ENCODE measurements at places on chromosomes 4 and X. TPM values are rescaled to one million over a fixed set of nuclear protein-coding genes. Genes with fewer than 3 reads are reported as not detected.

DNA sequence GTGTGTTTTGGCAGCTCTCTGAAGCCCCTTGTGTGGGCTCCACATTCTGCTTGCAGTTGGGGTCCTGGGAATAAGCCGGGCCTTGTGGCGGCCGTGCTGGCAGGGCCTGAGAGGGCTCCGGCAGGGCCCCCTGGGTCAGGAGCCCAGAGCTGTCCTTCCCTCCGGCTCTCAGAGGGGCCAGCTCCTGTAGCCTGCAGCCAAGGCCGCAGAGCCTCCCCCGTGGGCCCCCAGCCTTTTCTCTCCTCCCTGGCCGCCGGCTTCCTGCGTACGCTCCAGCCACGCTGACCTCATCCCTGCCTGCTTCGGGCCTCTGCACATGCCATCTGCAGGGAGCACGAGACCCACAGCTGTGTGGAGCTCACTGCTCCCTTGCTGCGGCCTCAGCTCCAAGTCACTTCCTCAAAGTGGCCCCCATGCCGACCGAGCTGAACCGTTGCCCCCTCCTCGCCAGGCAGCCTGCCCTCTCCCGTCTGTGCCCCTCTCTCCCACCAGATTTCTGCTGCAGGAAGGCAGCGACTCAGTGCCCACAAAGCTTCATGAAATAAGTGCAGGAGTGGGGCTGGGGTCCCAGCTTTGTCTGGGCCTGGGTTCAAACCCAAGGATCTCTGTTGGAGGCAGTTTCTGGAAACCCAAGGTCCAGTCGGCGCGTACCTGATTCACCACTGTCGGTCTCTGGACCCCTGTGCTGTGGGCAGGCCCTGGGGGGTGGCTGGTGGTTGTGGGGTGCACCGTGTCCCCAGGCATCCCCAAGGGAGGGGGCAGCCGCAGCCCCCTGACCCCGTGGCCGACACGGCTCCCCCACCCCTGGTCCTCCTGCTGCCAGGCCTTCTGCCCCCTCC is 57.1 kb upstream of the NKX1-1 start:
- H3K4me3 ChIP-seq = no peak overlapping the region
- H3K4me1 ChIP-seq = no peaks in the 10 kb centered on the region
- H3K27ac ChIP-seq = no peak overlapping the region
- H3K36me3 ChIP-seq = no peaks in the 10 kb centered on the region

GRCh38 chrX:145687707-145688106 is 129.9 kb upstream of the SLITRK2 start:
- no peaks in the 10 kb centered on the region for H3K4me1 ChIP-seq
- H3K27ac ChIP-seq = no peak overlapping the region
- no peaks in the 10 kb centered on the region for H3K27me3 ChIP-seq
- no peaks in the 10 kb centered on the region for H3K36me3 ChIP-seq
- no peak overlapping the region for H3K4me3 ChIP-seq
- DNase-seq = no peak

DNA sequence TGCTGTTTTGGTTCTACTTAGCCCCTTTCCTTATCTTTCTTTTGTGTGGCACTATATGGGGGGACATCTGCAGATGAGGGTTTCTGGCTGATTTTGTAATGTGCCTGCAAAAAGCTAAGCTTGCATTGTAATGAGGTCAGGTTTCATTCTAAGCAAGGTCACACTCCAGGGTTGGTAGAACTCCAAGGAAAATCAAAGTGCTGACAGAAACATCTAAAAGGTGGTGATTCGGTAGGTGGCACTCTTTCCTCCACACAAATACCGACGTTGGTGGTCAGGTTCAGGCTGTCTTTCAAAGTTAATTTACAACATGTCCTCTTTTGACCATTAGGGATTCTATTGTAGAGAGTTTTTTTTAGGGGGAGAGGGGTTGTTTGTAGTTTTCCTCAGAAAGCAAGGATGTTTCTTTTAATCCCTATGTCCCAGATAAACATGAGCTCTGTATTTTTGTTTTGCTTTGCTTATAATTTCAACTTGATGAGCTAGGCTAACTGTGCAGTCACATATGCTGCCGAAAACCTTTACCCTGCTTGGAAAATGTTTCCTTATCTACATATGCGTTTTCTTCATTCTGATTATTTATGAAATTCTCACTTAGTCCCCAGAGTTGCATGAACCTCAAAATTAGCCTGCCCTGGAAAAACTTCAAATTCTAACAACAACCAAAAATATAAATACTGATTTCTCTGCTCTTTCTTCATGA is 434.2 kb downstream of the PPARGC1A start:
- H3K27ac ChIP-seq = peak overlapping the region; percentile 39
- DNase-seq = no peak
- no peaks in the 10 kb centered on the region for H3K36me3 ChIP-seq
- H3K4me1 ChIP-seq = peaks cover 12% of the 10 kb centered on the region
- no peaks in the 10 kb centered on the region for H3K27me3 ChIP-seq

DNA sequence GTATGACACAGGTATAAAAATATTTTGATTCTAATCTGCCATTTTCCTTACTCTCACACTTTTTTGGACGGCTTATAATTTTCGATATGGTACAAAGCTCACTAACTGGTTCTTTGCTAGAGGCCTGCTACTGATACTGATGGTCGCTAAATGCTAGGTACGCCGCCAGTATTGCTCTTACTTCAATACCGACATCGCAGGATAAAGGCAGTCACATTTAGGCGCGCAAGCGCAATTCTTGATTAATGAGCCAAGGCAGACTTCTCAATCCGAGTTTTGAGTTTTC is 557 bp upstream of the USP38 start:
- peak overlapping the region; percentile 91 for H3K27ac ChIP-seq
- no peaks in the 10 kb centered on the region for H3K36me3 ChIP-seq
- H3K27me3 ChIP-seq = no peaks in the 10 kb centered on the region
- H3K4me3 ChIP-seq = peak overlapping the region; percentile 81
- H3K4me1 ChIP-seq = peaks cover 50% of the 10 kb centered on the region

GRCh38 chr4:610411-611261 is 14.7 kb upstream of the PDE6B start:
- no peaks in the 10 kb centered on the region for H3K27me3 ChIP-seq
- no peak overlapping the region for H3K4me3 ChIP-seq
- no peak for DNase-seq
- no peak overlapping the region for H3K27ac ChIP-seq

DNA sequence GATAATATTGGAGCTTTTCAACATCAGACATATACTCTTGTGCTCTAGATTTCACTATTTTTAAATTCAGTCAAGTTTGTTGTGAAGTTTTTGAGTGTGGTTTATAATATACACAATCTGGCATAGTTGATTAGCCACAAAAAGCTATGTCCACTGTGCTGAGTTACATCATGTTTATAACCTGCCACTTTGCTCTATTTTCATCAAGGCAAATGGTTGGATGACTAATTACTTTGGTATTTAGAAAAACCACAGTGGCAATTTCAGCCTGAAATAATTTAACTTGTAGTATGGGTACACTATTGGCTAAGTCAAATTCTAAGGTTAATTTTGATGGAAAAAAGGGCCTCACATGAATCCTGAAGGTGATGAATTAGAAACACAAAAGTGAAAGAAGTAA is 262.6 kb downstream of the C4orf33 start:
- H3K4me3 ChIP-seq = no peak overlapping the region
- H3K27ac ChIP-seq = no peak overlapping the region
- DNase-seq = no peak
- no peaks in the 10 kb centered on the region for H3K36me3 ChIP-seq
- no peaks in the 10 kb centered on the region for H3K4me1 ChIP-seq

DNA sequence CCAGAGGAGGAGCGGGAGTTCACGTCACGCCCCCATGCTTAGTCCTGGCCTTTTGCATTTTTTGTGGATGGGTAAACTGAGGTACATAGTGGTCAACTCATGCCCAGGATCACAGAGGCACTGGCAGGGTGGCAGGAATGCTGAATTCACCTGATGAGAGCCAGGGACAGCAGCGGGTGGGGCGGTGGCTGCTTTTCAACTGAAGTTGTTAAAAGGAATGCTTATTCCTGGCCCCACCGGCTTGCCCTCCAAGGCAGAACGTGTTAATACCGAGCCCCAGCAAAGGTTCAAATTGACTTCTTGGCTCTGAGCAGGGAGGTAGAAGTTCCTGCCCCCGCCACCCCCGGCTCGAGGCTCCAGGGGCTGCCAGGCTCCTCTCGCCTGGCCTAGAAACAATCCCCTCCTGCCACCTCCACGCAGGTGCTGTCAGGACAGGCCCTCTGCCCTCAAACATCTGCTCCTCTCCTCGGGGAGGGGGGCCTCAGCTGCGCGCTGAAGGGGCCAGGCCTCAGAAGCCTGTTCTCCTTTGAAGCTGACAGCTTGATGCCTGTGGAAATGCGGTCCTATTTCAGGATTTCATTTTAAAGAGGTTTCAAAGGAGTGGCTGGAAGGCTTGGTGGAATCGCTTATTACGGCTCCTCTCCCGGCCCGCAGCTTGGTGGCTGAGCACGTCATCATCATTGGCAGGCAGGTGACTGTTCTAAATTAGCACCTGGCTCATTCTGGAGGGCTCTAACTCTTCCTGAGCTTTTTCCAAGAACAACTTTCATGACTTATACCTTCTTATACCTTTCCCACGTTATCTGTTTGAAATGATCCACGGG is 93.0 kb downstream of the PHKA2 start:
- no peaks in the 10 kb centered on the region for H3K27me3 ChIP-seq
- H3K4me3 ChIP-seq = no peak overlapping the region
- H3K36me3 ChIP-seq = no peaks in the 10 kb centered on the region
- peaks cover 19% of the 10 kb centered on the region for H3K4me1 ChIP-seq

DNA sequence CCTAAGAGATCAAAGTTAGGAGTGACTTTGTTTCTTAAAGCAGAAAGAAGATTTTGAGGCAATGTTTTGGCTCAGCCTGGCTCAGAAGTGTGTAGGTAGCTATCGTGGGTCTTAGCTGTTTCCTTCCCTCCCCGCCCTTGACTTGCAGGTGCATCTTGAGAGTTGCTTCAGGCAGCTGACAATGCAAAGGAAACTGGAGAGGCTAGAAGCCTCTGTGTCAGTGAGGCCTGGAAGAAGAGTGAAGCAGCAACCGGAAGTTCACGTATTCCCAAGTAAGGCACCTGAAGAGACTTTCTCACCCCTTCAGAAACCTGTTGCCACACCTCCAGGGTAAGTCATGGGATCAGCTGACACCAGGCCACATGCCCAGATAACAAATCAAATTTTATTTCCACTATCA is 10.6 kb upstream of the XKRX start:
- no peaks in the 10 kb centered on the region for H3K27me3 ChIP-seq
- no peaks in the 10 kb centered on the region for H3K36me3 ChIP-seq
- no peaks in the 10 kb centered on the region for H3K4me1 ChIP-seq
- no peak overlapping the region for H3K4me3 ChIP-seq

GRCh38 chr4:119032921-119033685 is 102.5 kb upstream of the MYOZ2 start:
- peaks cover 60% of the 10 kb centered on the region for H3K4me1 ChIP-seq
- DNase-seq = no peak
- H3K27ac ChIP-seq = no peak overlapping the region
- H3K27me3 ChIP-seq = no peaks in the 10 kb centered on the region
- H3K4me3 ChIP-seq = no peak overlapping the region

- no peaks in the 10 kb centered on the region for H3K36me3 ChIP-seq
- H3K4me1 ChIP-seq = peaks cover 47% of the 10 kb centered on the region
- H3K27ac ChIP-seq = no peak overlapping the region
- H3K4me3 ChIP-seq = no peak overlapping the region
- no peaks in the 10 kb centered on the region for H3K27me3 ChIP-seq
- no peak for DNase-seq
These were observed 5.7 kb downstream of the EFNB1 start for GRCh38 chrX:68834371-68835103.

DNA sequence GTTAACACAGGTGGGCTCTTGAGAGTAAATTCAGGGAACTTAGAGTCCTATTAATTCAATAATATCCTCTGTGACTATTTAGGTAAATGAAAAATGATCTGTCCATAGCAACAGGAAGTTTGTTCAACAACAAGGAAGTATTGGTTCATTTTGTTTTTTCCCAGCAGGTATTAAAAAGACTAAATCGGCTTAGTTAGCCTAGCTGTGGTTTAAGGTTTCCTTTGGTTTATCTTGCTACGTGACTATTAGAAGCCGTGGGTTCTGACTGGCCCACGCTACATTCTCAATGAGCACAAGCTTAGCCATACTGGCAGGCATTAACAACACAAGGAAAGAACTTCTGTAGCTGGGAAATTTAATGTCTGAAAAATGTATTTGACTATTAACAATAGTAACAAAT is 168.8 kb upstream of the HS3ST1 start:
- no peaks in the 10 kb centered on the region for H3K27me3 ChIP-seq
- H3K4me3 ChIP-seq = no peak overlapping the region
- no peak overlapping the region for H3K27ac ChIP-seq
- H3K36me3 ChIP-seq = no peaks in the 10 kb centered on the region

- H3K4me1 ChIP-seq = no peaks in the 10 kb centered on the region
- no peak overlapping the region for H3K4me3 ChIP-seq
- H3K36me3 ChIP-seq = no peaks in the 10 kb centered on the region
- no peak overlapping the region for H3K27ac ChIP-seq
These were observed 26.0 kb downstream of the ARL13A start for GRCh38 chrX:100995469-100995868.

DNA sequence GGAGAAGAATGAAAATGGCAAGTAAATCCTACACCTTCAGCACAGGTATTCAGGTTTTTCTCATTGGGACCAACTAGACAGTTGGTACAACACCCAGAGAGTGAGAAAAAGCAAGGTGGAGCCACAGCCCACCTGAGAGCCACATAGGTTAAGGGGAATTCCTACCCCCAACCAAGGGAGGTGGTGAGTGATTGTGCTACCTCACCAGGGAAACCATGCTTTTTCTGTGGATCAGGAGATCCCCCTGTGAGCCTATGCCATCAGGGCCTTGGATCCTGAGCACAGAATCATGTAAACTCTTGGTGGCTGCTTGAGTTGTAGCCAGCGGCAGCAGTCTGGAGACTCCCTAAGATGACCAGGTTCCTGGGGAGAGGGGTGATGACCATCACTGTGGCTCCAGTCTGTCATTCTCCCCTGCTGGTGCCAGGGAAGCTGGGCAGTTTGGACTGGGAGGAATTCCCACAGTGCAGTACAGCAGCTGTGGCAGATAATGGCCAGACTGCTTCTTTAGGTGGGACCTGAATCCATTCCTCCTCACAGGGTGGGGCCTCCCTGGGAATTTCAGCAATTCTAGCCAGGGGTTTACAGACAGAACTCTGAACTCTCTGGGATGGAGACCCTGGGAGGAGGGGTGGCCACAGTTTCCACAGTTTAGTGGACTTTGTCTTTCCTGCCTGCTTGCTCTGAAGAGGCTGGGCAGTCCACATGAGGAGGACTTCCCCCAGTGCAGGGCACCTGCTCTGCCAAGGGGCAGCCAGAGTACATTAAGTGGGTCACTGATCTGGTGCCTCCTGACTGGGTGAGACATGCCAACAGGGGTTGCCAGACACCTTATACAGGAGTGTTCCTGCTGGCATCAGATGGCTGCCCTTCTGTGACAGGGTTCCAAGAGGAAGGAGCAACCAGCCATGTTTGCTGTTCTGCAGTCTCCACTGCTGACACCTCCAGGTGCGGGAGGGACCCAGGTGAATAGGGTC is 43.2 kb downstream of the PARM1 start:
- H3K27me3 ChIP-seq = no peaks in the 10 kb centered on the region
- H3K4me1 ChIP-seq = no peaks in the 10 kb centered on the region
- H3K36me3 ChIP-seq = no peaks in the 10 kb centered on the region
- no peak overlapping the region for H3K4me3 ChIP-seq
- no peak overlapping the region for H3K27ac ChIP-seq

- DNase-seq = no peak
- no peaks in the 10 kb centered on the region for H3K27me3 ChIP-seq
- no peaks in the 10 kb centered on the region for H3K36me3 ChIP-seq
- no peak overlapping the region for H3K4me3 ChIP-seq
These were observed 80.1 kb downstream of the ANAPC4 start for GRCh38 chr4:25457053-25457715.

The GALNTL6 gene
- total RNA-seq = not detected

The MND1 gene
- total RNA-seq = not detected
